Amygdala (tissue), 56 donors: ENCODE measurements at places on chromosomes 6 and 20.

DNA sequence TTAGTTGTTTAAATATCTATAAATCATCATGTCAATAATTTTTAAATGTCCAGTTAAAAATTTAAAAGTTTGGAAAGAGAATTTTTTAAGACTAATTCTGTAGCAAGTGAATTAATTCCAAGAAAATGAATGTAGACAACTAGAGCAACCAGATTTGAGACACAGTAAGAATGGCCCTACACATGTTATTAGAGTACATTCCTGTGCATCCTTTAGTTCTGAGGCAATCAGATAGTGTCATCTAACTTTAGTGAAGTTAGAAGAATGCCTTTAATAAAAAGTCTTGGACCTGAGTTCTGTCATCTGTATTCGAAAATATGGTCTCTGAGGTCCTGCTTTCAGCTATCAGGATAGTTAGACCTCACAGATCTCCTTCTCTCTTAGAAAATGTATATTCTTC lies 63.7 kb downstream of the HIVEP2 start:
- DNase-seq, result no peak

DNA sequence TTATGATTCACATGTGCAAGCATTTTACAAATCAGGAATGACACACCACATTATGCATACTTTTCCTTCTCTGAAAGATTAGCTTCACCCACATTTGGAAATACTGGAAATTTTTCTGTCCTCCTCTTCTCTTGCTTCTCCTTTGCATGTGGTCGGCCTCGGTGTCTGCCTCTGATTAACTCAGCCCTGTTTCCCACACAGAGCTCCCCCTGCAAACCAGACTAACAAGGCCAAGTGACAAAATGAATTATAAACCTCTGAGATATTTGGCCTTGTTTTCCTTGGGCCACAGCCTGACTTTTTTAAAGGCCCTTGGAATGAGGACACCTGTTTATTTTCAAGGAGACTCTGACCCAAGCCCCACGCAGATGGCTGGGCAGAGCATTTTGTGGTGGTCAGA lies 9.0 kb upstream of the CCN6 start:
- DNase-seq, result no peak

- DNase-seq, result peak; percentile 12
Measured at GRCh38 chr6:26401987-26402658, at the start of gene BTN3A1. Gene BTN3A1, plus strand, starts transcription at chr6:26402275. Its CDS starts 3,289 bp downstream, at chr6:26405564.

DNA sequence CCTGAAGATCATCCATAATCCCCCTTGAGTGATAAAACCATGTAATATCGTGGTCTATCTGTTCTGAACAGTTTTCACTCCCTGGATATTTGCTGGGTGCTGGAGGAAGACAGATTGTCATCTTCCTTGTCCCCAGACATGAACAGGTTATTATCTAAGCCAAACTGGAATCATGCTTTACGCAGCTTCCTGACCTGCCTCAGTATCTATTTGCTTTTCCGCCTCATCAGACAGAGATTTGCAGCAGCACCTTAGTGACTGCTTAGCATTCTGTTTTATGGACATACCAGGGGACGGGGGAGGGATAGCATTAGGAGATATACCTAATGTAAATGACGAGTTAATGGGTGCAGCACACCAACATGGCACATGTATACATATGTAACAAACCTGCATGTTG lies 124.6 kb downstream of the SLC23A2 start:
- no peak for DNase-seq

DNA sequence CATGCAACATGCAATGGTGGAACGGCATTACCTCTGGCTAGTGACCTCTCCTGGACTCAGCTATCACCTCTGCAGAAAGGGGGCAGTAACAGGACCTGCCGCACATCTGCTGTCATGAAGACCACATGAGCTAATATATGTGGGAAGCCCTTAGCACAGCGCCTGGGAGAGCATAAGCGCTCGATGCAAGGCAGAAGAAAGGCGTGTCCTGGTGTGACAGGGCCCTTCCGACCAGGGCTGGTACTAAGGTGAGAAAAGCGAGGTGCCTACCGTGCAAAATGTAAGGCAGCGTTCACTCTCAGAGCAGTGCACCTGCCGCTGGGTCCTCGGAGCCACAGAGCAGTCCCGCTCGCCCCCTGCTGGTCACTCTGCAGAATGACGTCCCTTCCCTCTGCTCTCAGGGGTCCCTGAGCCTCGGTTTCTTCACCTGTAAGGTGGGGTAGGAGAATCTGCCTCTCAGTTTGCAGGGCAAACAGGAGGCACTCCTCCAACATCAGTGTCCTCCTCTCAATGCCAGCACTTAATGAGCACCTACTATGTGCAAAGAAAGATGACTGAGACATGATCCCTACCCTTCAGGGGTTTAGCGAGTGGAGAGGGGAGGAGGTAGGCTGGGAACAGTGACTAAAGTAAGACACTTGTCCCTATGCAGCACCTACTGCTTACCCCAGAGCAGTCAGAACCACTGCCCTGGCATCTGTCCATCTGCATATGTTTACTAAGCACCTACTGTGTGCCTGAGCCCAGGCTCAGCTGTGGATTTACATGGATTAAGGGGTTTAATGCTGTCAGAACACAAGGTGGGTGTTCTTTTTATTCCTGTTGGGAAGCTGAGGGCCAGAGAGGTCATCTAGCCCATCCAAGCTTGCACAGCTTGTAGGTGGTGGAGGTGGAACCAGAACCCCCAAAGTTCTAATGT lies 41.1 kb upstream of the PTGIS start:
- peak; percentile 13 for DNase-seq

GRCh38 chr20:34402461-34402860 lies 39.4 kb downstream of the ITCH start:
- DNase-seq, result no peak

GRCh38 chr6:148304976-148305375 lies 37.7 kb upstream of the SASH1 start:
- DNase-seq, result no peak

DNA sequence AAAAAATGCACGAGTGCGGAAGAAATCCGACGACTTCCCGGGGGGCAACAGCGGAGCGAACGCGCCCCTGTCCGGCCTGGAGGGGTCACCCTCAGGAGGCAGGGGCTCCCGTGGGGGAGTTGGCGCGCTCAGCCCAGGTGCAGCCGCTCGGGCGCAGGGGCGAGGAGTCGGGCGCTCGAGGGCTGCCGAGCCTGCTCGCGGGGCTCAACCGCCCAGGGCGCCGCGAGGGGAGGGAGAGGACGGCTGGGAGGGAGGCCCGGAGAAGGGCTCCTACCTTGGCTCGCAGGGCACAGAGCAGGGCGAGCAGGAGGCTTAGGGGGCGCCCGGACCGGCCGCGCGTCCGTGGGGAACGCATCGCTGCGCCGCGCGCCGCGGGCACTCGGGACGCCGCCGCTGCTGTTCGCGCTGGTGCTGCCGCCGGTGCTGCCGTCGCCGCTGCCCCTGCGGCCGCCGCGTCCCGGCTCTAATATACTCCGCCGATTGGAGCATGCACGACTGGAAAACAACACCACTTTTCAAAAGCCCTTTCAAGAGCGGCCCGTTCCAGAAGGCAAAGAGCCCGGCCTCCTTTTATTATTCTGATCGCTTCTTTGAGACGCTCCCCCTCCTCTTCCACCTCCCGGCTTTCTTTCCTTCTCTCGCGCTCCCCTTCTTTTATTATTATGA lies 490 bp downstream of the JAG1 start:
- no peak for DNase-seq

DNA sequence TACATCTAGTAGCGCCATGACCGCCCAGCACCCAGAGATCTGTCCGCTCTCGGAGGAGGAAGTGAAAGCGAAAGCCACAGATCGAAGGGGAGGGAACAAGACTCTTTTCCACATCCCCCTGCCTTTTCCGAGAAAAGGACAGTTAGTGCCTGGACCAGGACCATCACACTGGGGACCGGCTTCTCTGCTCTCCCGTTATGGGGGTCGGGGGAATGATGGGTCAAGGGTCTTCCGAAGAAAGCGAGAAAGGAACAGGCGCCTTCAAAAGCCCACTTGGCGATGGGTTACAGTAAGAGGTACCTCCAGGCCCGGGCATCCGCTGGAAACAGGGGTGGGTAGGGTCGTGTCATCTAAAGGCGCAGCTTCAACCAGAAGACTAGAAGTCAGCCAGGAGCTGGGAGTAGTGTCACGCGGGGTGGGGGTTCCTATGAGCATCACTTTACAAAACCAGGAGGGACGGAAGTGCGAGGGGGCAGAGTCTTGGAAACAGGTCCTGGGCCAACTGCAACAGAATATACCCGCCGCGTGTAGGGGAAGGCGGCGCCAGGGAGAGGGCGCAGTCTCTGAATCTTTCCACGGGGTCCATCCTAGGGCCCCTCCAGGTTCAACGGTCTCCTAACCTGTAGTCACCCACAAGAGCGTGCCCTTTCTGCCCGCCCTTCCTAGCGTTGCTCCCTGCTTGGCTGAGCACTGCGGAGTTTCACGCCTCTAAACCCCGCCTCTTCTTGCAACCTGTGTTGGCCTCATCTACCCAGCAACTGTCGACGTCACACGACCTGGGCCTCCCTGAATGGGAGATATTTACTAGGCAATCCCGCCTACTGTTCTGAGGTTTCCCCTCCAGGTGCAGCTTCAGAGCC lies at the start of gene PSMB8:
Gene PSMB8, minus strand, starts transcription at position 69 of the 860 bp plus-strand sequence. Its CDS starts 51 bp downstream, at position 18.
- DNase-seq, result peak; percentile 84

DNA sequence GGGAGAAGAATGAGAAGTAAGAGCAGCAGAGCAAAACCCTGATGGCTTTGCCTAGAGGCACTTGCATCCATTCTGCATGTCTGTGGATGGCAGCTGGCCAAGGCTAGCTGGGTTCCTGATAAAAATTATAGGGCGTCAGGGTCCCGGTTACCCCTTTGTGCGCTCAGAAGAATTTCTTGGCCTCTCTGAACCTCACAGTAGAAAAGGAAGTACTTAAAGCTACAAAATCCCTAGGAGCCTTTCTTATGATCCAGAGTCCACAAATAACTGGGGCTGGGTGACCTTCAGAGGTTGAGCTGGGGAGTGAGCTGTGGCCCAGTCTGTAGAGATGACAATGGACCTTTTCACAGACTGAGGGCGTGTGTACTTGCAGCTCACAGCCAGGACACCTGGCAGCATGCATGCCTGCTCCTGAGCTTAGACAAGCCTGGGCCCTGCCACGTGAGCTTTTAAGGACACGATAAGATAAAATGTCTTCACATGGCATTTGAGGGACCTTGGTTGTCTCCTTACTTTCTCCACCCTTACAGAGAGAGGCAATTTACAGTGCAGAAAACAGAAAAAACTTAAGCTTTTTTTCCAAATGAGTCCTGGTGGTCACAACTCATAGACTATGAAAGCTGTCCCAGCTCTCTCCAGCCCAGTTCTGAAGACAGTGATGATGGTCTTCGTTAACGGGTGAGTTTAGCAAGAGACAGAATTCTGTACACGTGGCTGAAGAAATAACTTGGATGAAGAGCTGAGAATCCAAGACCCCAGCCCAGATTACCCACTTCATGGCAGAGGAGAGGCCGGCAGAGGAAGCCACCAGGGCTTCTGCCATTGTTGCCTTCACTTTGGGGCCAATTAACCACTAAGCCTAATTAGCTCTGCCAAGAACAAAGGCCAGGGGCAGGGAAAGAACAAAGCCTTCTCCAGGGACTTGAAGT lies 50.3 kb downstream of the FOXA2 start:
- DNase-seq, result no peak

GRCh38 chr20:5402903-5403531 lies 86.3 kb upstream of the PROKR2 start:
- no peak for DNase-seq

- no peak for DNase-seq
Measured at GRCh38 chr6:26607434-26608230, 10.9 kb downstream of the ABT1 start.

DNA sequence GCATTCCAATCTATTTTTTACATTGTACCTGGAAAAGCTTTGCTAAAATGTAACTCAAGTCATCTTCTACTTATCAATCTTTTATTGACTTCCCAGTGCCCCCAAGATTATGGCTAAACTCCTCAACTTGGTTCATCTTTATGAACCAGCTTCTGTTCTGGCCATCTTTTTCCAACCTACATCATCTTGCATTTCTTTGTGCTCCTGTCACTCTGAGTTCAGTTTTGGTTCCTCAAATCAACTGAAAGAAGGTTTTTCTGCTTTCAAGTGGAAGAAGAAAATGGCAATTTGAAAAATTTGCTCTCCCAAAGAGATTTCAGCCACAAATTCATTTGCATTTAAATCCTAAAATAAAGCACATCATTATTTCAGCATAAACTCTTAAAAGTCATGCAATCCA lies 41.8 kb downstream of the GPX5 start:
- no peak for DNase-seq

DNA sequence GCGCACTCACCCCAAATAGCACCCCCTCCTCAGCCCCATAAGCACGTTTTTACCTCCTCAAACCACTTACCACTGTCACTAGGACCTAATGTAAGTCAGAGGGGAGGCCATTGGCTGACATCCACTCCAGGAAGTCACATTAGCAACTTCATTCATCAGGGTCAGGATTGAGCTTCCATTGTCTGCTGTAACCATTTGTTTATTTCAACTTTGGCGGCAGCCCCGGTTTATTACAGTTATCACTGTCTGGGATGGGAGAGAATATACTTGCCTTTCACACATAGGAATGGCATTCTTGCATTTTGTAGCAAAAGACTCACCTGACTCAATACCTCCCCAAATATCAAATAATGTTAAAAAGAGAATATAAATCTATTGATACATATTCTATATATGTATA lies 38.3 kb downstream of the MAFB start:
- no peak for DNase-seq

DNA sequence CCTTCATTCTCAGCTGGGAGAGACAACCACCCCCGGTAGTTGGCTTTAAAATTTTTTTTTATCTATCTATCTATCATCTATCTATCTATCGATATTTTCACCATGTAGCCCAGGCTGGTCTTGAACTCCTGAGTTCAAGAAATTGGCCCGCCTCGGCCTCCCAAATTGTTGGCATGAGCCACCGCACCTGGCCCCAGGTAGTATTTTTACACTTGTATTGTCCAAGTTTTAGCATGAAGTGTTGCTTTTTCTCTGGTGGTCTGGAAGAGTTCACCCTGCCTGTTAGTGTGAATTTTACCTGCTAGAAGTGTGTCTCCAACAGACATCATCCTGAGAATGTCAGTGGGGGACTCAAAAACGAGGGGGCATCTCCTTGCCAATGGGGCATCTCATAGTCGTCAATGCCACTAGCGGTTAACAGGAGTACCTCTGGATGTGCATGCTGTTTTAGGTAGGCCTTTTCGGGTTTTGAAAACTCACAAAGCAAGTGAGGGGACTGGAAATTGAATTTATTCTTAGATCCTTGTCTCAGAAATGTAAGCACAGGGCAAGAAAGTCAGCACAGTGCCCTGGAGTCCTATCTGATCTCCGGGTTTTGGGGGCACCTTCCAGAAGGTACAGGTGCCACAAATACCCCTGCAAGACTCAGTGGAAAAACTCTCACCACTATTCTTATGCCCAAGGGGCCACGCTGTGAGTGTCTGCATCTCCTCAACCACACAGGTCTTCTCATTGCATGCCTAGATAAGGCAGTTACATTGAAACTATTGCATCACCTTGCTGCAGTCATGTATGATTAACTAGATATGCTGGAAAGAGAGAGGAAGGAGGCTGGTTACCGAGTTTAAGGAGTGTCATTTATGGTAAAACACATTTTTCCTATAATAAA lies 37.1 kb downstream of the TNFAIP3 start:
- no peak for DNase-seq

- no peak for DNase-seq
Measured at GRCh38 chr20:59031564-59032022, 542 bp downstream of the ATP5F1E start.
